ENCODE measurements at places on chromosomes 7 and 10.

- DNase-seq: no peak
Observed at GRCh38 chr10:103102195-103102594, 90.9 kb downstream of the NT5C2 start.

DNA sequence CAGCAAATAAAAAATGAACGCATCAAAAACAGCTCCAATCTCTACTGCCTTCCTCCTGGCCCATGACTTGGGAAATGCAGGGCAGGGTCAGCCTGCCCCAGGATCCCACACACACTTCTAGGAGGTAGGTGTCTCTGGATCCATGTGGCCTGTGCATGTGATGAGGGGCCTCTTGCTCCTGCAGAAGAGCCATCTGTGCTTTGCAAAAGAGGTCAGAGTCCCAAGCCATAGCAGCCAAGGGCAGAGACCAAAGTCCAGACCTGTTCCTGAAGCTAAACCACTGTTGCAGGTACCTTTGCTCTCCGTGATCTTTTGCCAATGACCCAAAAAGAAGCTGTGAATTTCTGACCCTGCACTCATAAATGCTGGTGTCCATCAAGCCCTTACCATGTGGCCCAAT lies 57.1 kb downstream of the KCNMA1 start:
- no peak for DNase-seq

GRCh38 chr10:114631090-114631665 lies 26.9 kb downstream of the ABLIM1 start:
- no peak for DNase-seq

- DNase-seq: no peak
Observed at GRCh38 chr7:106312099-106312871, 27.5 kb upstream of the NAMPT start.

DNA sequence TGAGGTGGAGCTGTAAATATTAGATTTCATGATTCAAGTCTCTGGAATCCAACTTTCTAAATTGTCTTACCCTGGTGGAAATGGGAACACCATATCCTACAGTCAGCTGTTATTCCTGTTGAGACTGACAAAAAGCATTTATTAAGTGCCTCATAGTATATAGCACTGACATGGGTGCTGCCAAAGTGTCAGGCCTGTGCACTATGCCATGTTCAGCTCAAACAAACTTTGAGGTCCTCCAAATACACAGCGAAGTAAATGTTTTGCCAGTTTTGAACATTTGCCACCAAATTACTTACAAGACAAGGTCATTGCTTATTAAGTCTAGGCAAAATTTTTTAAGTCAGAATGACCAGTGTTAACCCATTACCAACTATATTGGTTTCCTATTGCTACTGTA lies 162.9 kb upstream of the SLC25A13 start:
- no peak for DNase-seq

- no peak for DNase-seq
Observed at GRCh38 chr10:42992957-42993390, 83.9 kb upstream of the RET start.

DNA sequence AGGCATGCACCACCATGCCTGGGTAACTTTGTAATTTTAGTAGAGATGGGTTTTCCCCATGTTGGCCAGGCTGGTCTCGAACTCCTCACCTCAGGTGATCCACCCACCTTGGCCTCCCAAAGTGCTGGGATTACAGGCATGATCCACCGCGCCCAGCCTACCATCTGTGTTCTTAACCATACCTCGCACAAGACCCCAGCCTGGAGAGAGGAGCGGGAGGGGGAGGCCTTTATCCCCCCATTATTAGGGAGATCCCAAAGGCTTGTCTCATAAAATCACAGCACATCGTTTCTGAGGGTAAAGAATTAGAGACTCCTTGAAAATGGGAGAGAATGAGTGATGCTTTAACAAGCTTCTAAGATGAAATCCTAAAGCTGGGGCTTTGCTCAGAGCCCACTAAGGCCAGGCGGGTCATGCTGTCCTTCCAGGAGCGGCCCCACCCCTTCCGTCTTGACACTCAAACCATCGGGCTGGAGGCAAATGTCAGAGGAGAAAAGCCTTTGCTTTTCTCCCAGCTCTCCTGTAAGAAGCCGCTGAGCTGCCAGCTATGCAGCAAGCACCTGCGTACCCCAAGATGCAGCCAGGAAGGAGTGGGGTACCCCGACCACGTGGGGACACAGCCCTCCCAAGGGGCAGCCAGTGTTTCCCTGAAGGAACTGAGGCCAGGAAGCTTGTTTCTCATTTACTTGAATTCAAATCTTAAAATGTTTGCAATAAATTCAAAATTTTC lies 339.7 kb downstream of the PTPRN2 start:
- no peak for DNase-seq

- no peak for DNase-seq
Observed at GRCh38 chr7:139574618-139575337, 51.3 kb downstream of the CLEC2L start.

GRCh38 chr10:61798713-61799112 lies 102.8 kb upstream of the ARID5B start:
- DNase-seq: no peak

GRCh38 chr10:102629661-102630614 lies 14.3 kb upstream of the TRIM8 start:
- DNase-seq: peak; percentile 96

DNA sequence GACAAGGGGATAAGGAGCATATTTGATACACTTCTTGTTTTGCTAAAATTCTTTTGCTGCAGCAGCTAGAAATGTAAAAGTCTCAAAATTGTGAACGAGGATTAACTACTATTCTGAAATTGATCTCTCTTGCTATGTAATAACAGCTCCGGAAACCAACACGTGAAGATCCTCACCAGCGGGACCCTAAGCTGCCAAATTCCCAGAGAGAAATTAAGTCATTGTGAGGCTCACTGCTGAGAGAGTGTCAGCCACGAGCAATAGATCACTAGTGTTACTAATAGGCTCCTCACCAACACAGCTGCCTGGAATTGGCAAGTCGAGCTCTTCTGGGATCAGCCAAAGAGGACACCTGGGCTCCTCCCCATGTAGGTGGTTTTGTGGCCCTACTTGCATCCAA lies 5.6 kb upstream of the VWA2 start:
- no peak for DNase-seq

GRCh38 chr10:51986516-51986915 lies 287.1 kb upstream of the CSTF2T start:
- DNase-seq: no peak

DNA sequence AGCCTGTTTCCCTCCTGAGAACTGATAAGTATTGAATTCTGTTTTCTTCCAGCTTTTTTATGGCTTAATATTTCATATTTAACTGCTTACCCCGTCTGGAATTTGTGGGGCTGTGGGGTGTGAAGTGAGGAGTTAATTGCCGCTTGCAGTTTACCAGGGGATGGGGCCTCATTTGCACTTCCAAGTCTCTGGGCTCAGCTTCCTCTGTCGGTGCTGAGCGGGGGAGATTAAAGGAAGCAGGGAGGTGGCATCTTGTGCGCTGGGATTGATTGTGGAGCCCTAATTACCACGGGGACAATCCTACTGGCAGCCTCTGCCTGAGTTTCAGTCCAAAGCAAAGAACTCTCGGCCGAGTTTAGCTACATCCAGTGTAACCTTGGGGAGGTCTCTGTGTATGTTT lies 33.4 kb downstream of the ELFN1 start:
- no peak for DNase-seq

DNA sequence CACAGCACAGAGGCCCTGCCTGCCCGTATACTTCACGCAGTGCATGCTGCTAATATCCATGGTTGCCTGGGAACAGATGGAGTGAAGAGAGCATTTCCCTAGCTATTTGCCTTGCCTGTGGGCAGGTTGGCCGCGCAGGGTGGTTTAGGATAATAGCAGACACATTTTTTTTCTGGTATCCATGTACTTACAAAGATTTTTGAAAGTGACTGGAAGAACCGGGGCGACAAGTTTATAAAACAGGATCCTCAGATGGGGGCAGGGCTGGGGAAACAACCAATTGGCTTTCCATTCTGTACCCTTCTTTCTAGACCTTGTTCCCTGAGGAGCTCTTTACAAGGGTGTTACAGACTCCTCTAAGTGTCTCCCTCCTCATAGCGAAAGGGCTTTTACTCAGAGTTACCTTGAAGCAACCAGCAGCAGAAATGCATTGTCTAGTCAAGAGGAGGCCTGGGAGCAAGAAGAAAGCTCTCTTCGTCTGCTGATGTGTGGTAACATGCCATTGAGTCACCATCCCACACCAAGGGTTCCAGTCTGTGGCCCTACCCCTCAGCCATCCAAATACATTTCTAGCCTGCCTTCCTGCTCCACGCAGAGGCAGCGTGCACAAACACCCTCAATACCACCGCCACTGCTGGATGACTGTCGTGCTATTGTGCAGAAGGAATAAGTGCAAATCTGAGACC lies 31.5 kb downstream of the MTURN start:
- no peak for DNase-seq

GRCh38 chr10:23172429-23173213 lies 19.5 kb upstream of the PTF1A start:
- no peak for DNase-seq

- peak; percentile 87 for DNase-seq
Observed at GRCh38 chr7:27095897-27096767, at the start of gene HOXA1. Gene HOXA1, minus strand, starts transcription at chr7:27096000. Its CDS starts 88 bp downstream, at chr7:27095912.

DNA sequence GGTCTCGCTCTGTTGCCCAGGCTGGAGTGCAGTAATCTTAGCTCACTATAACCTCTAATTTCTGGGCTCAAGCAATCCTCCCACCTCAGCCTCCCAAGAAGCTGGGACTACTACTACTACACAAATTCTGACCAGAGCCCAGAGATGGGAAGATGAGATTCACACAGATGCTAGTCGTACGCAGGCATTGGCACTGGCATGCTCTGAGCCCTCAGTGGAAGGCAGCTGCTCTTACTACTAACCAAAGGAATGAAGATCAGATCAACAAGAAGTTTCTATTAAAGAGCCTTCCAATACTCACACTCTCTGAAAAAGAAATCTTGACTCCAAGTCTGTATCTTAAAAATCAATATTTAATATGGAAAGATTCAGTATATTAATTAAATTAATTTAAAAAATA lies 10.7 kb downstream of the GDF2 start:
- DNase-seq: no peak

GRCh38 chr10:11225935-11226334 lies 208.3 kb downstream of the CELF2 start:
- no peak for DNase-seq

DNA sequence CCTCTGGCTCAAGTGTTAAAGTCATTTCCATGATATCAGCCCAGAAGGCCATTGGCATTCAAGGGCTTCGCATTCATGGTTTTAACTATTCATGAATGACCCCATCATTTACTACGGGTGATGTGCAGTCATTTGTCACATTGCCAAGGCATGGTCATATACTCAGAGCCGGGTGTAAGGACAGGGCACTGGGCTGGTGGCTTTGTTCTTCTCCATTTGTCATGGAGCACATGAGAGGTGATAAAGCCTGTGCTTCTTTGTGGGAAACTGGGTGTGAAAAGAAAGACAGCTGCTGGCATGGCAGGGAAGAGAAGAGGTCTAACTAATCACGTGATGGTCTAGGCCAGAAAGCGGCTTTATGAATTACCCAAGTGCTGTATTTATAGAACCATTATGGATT lies 132.2 kb upstream of the PLXNA4 start:
- DNase-seq: no peak

DNA sequence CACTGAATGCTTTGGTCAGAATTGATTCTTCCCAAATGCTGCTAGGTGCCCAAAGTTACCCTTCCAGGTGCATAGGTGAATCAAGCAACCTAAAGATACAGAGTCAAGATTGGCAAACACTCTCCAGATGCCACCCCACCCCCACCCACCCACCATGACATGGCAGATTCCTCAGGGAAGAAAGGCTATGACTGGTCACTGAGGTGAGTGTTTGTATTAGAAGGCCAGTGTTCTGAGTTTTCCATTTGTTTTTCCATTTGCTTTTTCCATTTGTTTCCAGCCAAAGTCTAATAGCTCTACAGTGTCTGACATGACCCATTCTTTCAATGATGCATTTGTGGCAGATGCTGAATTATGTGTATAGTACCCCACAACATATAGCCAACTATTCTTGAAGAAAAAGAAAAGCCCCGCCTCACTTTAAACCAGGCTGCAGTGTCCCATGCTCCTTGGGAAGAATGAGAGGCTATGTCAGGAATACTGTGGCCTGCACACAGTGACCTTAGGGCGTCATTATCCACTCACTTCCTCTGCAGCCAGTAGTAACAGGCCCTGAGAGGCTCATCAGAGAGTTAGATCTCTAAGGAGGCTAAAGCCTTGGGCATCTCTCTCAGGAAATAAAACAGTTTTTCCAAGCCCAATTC lies 16.1 kb upstream of the HIBADH start:
- DNase-seq: no peak

DNA sequence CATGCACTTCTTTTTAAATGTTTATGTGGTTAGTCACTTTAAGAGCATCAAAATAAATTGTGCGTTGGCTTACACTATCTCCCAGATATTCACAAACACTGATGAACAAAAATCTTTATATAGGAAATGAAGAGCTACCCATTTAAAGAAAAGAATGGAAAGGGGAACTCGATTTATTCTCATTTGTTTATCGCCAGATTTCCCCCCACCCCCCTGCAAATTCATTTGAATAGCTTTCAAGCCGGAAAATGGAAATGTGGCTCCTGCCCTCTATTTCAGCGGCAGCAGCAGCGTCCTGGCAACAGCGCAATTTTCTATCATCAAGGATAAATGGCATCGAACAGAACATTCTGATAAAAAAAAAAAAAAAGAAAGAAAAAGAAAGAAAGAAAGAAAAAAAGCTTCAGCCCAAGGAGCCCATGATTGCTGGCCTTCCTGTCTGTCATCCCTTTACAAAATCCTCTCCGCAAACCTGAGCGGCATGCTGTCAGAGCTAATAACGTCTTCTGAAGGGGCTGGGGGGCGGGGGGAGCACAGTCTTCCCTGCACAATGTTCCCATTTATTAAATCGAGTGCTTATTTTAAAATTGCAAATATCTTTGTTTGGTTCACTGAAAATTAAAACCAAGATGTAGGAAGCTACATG lies 13.7 kb upstream of the DLX6 start:
- DNase-seq: no peak

GRCh38 chr7:155722118-155722517 lies 77.7 kb downstream of the RBM33 start:
- DNase-seq: no peak

- DNase-seq: peak; percentile 34
Observed at GRCh38 chr10:27658788-27659187, 86.8 kb downstream of the MKX start.

GRCh38 chr10:21528236-21529031 lies 3.0 kb upstream of the SKIDA1 start:
- peak; percentile 59 for DNase-seq

- DNase-seq: no peak
Observed at GRCh38 chr7:139908792-139909191, 79.7 kb downstream of the TBXAS1 start.

DNA sequence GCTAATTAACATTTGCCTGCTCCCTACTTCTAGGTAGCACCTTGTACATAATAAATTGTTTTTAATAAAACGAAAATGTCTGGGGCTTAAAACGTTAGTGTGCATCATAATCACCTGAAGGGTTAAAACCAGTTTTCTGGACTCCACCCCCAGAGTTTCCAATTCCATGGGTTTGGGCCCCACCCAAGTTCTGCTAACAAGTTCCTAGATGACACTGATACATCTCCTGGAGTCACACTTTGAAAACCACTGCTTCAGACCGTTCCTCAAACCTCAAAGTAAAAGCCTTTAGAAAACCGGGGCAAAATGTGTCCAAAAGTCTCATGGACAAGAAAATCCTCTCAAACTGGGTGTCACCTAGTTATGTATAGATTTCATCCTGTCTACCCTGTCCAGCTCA lies 9.3 kb downstream of the OSBPL3 start:
- DNase-seq: no peak

- DNase-seq: peak; percentile 70
Observed at GRCh38 chr10:122565766-122566206, 5.2 kb downstream of the DMBT1 start.

GRCh38 chr7:94701555-94701973 lies 45.6 kb upstream of the SGCE start:
- peak; percentile 74 for DNase-seq
